ENCODE measurements at places on chromosomes 6 and 20.

- DNase-seq: peak; percentile 58
Observed at GRCh38 chr6:144725736-144726522, 440.8 kb downstream of the UTRN start.

GRCh38 chr20:32574296-32575226, 10.6 kb downstream of the NOL4L start:
- no peak for DNase-seq

DNA sequence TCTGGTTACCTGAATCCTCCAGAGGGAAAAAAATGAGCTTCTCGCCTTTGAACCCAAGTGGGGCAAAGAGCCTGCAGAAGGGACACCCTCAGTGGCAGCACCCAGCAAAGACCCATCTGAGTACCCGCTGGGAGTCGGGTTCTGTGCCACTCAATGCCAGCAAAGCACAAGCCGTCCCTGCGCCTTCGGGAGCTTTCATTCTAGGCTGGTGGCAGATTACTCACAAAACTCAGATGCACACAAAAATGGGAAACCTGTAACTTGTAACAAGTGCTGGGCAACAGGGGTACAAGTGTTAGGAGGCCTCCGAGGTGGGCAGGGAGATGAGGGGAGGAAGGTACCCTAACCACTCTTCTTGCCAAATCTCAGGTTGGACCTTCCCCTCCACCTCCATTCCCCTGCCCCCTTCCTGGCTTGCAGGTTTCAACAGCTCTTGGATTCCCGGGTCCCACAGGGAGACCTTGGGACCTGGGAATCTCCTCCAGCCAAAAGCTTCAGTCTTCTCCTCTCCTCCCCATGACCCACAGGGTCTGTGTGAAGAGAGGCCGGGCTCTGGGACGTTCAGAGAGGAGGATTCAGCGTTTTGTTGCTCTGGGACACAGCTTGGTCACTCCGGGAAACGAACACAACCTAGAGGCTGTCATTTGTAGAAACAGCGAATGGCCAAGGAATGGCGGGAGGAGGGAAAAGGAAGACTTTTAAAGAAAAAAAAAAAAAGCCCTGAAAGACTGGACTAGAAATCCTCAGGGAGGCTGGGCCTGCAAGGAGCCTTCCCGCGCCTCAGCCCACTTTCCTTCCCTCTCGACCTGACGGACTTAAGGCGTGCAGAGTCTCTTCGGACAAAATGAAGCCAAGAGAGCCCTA, 1.2 kb upstream of the PARD6B start:
- DNase-seq: no peak

- no peak for DNase-seq
Observed at GRCh38 chr6:41036601-41037000, 2.4 kb downstream of the UNC5CL start.

- no peak for DNase-seq
Observed at GRCh38 chr20:59051666-59052185, 9.1 kb upstream of the PRELID3B start.

- DNase-seq: no peak
Observed at GRCh38 chr20:33736962-33737361, 5.2 kb downstream of the ZNF341 start.

GRCh38 chr6:31639449-31639861, 13.0 kb downstream of the BAG6 start:
- no peak for DNase-seq

DNA sequence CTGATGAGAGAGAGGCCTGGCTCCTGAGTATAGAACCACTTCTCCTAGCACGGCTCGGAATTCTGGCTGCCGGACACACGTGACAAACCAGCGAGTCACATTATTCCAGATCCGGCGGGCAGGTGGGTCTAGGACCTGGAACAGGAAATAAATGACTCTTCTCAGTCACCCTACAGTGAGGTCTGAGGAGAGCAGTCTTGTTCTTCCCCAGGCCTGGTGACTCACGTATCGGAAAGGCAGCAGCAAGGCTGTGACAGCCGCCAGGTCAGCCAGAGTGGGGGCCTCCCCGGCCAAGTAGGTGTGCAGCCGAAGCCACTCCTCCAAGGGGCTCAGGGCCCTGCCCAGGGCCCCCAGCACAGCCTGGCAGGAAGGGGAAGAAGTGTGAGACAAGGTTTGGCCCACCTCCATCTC, 2.8 kb downstream of the VARS1 start:
- DNase-seq: no peak

GRCh38 chr20:1190847-1191246, 6.1 kb upstream of the TMEM74B start:
- no peak for DNase-seq

DNA sequence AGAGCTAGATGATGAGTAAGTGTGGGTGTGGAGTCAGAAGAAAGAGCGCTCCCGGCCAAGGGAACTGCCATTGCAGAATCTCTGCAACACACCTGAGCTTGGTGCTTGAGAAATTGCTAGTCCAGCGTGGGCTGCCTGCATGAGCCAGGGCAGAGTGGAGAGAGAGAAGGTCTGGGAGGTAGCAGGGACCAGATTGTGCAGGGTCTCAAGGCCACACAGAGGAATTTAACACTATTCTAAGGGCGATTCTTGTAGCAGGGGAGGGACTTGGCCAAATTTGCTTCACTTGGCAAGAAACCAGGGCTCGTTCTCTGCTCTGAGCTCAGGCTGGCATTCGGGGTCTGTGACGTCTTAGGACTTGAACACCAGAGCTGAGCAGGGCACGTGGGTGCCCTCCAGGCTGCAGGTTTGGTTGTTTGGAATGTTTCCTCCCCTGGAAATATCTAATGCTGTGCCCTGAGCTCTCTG, 53.5 kb downstream of the BCAS4 start:
- DNase-seq: no peak

DNA sequence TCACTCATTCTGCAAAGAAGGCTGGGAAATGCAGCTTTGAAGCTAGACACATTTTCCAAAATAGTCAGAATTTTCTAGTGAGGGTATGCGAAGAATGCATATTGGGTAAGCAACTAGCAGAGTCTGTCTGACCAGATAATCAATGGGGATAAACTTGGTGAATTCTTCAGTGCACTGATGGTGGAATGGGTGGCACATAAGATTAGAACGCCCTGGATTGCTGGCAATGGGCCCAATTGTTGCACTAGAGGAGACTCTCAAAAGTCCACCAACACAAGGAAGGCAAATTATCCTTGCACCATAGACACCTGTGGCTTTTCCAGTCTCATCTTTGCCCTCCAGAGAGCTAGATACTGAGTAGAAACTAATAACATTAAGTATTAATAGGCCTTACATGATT, 167.6 kb downstream of the PTPRT start:
- DNase-seq: no peak

GRCh38 chr20:47727170-47727880, 58.0 kb downstream of the SULF2 start:
- no peak for DNase-seq

- DNase-seq: no peak
Observed at GRCh38 chr6:159688266-159688905, 4.7 kb downstream of the SOD2 start.

DNA sequence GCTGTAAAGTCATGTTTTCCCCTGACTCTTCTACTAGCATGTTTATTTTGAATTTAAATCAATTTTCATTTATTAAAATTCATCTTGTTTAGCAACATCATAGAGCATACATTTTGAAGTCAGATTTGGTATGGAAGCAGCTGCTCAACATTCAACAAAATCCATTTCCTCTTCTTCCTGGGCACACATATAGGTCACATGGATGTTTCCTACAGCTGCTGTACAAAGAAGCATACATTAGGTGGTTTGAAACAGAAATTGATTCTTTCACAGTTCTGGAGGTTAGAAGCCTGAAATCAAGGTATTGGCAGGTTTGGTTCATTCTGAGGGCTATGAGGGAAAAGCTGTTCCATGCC, 495.2 kb downstream of the RFPL4B start:
- DNase-seq: no peak

Measured in right kidney (tissue), 9 donors.